Brain (organoid and tissue), 16 donors: ENCODE measurements at places on chromosomes 3 and 15. TPM values are rescaled to one million over a fixed set of nuclear protein-coding genes. Genes with fewer than 3 reads are reported as not detected.

- no peak for DNase-seq
Measured at GRCh38 chr3:54264050-54264449, 141.7 kb downstream of the CACNA2D3 start.

DNA sequence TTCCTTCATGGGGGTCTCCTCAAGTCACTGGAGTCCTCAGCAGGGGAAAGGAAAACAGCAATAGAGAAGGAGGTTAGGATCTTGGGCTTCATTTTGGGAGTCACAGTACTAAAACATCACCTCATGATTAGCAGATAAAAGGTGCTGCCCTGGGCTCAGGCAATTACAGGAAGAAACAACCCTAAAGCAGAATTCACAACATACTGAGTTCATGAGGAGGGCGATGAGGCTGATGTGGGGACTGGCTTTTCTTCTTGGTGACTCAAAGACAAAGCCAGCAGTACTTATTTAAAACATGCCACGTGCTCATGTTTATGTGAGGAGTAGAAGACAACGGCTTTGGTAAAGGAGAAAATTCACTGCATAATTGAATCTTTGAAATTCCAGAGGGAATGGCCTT, 822.3 kb upstream of the CFAP20DC start:
- DNase-seq, result no peak

- DNase-seq, result no peak
Measured at GRCh38 chr3:161050935-161051334, 54.2 kb downstream of the B3GALNT1 start.

- DNase-seq, result no peak
Measured at GRCh38 chr3:25897019-25897418, 107.1 kb downstream of the OXSM start.

DNA sequence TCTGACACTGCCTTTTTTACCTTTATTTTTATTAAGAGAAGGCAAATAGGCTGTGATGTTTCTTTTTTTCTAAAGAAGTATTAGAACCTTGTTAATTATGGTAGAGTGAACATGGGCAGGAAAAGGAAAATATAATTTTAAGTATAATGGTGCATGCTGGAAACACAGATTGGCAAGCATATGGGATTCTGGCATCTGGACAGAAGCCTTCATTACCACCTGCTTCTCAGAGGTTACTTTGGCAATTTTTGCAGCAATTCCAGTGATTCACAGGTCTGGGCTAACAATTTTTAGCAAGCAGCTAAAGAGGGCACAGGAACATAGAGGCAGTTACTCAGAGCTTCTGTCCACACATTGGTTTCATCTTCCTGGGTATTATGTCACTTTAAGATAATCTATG, 258.3 kb downstream of the DIPK2A start:
- no peak for DNase-seq

GRCh38 chr3:165696496-165696895, 140.7 kb downstream of the BCHE start:
- no peak for DNase-seq

NR2E3 gene
- not detected for polyA plus RNA-seq

SERINC4 gene
- polyA plus RNA-seq, result 0.22 TPM

MYO5C gene
- 1.1 TPM for polyA plus RNA-seq
